ENCODE measurements at places on chromosomes 2 and 18.

- DNase-seq: no peak
These were observed 149.6 kb upstream of the SMAD7 start for GRCh38 chr18:49100226-49100968.

GRCh38 chr2:174072857-174073256 is 107.7 kb upstream of the SP3 start:
- no peak for DNase-seq

GRCh38 chr2:3785220-3785889 is 82.0 kb downstream of the DCDC2C start:
- no peak for DNase-seq

DNA sequence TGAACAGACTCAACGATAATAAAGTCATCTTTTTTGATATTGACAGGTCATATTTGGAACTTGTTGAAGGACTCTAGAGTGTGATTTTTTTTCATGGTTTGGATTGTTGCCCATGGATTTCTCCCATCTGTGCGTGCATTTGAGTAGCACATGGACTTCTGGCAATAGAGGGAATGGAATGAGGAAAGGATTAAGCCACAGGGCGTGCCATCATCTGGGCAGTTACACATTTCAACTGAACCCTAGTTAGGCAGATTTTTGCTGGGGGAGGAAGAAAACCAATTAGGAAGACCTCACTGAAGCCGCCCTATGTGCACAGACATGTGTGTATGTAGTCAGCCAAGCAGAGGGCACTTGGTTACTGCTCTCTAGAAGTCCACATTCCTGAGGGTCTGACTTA is 72.6 kb downstream of the TPGS2 start:
- DNase-seq: no peak

DNA sequence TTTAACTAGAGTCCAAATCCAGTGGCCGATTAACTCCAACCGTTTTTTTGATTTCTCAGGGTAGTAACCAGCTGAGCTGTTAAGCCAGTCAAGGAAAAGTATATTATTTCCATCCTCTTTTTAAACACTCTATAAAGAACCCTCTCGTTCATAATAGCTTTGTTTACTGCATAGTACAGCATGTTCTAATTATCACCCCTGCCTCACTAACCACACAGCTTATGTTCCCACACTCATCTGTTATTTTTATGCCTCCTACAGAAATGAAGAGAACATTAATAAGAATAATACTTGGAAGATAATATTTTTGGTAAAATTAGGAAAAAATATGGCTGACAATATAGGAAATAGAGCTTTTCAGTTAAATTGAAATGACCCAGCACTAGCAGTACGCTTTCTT is 2132.8 kb upstream of the CELF4 start:
- DNase-seq: no peak

GRCh38 chr2:184294831-184295230 is 303.5 kb upstream of the ZNF804A start:
- DNase-seq: no peak

DNA sequence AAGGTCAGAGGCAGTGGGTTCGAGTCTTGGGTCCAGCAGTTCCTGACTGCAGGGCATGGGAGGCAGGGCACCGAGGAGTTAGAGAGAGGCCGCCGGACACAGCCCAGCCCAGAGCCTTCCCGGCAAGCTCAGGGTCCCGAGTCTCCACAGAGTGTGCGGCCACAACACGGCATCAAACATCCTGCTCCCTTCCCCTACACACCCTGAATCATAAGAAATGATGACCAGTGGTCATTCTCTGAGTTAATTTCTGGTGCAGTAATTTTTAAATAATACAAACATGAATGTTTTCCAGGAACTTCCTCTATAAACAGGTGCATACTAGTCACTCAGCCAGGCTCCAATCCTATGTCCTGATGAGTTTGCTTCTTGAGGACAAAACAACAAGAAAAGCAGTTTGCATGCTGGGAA is 118.0 kb downstream of the PXDN start:
- DNase-seq: no peak

DNA sequence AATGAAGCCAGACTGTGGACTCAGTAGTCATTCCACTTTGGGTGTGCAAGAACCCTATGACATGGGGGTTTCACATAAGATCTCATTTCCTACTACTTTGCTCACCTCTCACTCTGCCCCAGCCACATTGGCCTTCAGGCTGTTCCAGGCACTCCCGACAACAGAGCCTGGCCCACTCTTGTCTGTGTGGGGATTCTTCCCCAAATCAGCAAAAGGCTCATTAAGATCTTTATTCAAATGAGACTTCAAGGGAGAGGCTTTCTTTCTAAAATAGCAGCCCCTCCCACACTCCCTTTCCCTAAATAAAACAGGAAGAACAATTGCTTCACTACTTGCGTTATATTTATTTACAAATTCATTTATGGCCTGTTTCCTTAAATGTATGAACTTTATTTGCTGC is 3.5 kb upstream of the CDC42EP3 start:
- no peak for DNase-seq

DNA sequence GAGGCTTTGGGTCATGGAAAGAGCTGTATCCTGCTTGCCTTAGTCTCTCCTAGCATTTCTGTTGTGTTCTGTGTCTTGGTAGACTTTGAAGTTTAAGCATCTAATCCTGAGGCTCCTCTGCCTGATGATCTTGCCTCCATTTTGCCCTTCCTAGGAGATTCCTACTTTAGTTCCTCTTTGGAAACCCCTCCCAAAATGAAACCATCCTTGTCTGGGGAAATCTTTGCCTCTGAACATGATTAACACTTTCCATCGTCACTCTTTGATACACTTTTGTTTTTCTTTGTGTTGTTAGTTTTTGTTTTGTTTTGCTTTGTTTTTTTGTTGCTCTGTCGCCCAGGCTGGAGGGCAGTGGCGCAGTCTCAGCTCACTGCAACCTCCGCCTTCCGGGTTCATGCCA is 9.2 kb downstream of the ATG16L1 start:
- no peak for DNase-seq

DNA sequence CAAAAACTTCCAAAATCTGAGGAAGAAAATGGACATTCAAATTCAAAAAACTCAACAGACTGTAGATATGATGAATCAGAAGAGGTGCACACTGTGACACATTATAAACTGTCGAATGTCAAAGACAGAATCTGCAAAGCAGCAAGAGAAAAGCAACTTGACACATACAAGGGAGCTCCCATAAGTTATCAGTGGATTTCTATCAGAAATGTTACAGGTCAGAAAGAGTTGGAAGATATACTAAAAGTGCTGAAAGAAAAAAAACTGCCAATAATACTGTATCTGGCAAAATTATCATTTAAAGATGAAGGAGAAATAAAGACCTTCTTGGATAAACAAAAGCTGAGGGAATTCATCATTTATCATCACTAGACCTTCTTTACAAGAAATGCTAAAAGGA is 102.7 kb downstream of the CAMKMT start:
- DNase-seq: no peak

DNA sequence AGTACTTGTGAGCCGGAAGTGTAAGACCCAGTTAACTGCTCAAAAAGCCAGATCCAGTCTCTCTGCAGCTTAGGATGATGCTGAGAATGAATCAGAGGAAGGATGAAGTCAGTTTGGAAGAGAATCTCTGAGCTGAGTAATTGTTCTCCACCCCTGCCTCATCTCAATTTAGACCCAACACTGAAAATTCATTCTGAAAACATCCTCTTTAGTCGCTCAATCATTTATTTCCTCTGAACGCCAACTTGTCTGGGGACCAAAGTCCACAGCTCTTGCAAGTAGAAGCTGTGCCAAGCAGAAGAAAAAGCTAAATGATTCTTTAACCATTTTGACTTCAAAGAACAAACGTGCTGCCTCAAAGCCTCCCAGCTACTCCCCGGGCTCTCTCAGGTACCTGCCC is 177.1 kb upstream of the KLHL29 start:
- no peak for DNase-seq

- no peak for DNase-seq
These were observed 35.3 kb upstream of the CAB39 start for GRCh38 chr2:230677201-230677946.

DNA sequence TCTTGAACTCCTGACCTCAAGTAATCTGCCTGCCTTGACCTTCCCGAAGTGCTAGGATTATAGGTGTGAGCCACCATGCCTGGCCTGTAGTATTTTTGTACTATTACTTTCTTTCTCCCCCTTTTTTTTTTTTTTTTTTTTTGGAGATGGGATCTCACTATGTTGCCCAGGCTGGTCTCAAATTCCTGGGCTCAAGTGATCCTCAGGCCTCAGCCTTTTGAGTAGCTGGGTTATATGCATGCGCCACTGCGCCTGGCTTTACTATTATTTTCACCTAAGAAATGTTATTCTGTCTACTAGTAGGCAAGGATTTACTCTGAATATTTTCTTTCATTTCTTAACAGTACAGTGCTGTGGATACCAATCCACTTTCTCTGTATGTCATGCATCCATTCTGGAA is 17.4 kb upstream of the ADGRF3 start:
- no peak for DNase-seq

- no peak for DNase-seq
These were observed 1062.7 kb downstream of the DSC3 start for GRCh38 chr18:29979881-29980280.

DNA sequence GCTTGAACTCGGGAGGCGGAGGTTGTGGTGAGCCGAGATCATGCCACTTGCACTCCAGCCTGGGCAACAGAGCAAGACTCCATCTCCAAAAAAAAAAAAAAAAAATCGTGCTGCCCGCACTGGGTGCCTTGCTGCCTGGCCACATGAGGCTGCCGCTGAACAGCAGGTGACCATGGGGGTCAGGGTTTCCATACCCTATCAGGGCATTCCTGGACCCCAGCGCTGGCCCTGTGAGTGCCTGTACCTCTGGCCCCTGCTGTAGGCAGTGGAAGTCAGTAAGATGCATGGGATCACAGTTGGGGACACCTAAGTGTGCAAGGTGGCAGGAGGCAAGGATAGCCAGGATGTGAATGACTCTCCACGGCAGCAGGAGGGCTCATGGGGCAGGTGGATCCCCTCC is 18.9 kb downstream of the SAG start:
- no peak for DNase-seq

DNA sequence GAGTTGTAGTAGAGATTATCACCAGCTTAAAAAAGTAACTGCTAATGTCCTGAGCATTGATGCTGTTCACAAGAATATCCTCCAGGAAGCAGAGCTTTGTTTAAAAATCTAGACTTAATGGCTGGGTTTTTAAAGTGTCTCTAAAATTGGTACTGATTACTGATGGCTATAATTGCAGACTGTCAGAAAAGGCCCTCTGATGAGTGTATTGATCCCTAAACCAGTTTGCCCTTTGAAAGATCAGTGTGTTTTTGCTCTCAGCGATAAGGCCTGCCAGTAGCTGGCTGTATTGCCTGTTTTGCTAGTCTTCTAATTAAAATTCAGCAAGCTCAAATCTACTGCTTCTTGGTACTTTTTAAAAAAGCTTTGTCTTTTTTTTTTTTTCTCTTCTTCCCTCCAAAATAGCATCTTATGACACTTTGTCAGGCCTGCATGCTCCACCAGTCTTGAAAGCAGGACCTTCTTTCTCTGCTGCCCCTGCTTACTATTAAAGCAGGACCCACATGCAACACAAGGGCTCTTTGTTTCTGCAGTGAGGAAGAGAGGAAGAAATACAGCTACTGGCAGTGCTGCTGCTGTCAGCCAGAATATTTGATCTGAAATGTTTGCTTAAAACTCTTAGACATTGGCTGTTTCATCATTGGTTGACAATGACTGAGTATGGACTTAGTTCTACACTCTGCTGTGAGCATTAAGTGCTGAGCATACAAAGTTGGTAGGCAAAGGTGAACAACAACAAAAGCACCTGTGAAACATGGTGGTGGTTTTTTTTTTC is 1.8 kb downstream of the SEC11C start:
- no peak for DNase-seq

DNA sequence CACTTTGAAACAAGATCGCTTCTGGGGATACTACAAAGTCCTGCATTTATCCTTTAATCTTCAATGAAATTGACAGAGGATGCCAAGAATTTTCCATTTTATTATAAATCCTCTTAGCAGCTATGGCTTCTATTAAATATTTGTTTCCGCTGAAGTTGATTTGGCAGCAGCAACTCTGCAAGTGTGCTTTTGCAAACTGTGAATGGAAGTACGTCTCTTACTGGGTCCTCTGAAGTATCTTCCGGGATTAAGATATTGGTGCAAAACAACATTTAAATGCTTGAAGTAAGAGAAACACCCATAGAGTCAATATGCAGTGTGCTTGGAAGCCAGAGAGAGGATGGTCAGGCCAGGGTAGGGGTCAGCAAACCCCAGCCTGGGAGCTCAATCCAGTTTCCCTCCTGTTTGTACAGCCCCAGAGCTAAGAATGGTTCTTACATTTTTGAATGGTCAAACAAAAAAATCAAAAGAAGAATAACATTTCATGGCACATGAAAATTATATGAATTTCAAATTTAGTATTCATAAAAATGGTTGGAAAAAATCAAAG is 13.6 kb downstream of the CCDC68 start:
- DNase-seq: no peak

- DNase-seq: no peak
These were observed 835.3 kb downstream of the EPHA4 start for GRCh38 chr2:220736778-220737177.

GRCh38 chr18:77495982-77496690 is 246.5 kb downstream of the GALR1 start:
- no peak for DNase-seq

GRCh38 chr2:219300022-219300421 is 9.2 kb downstream of the PTPRN start:
- no peak for DNase-seq

DNA sequence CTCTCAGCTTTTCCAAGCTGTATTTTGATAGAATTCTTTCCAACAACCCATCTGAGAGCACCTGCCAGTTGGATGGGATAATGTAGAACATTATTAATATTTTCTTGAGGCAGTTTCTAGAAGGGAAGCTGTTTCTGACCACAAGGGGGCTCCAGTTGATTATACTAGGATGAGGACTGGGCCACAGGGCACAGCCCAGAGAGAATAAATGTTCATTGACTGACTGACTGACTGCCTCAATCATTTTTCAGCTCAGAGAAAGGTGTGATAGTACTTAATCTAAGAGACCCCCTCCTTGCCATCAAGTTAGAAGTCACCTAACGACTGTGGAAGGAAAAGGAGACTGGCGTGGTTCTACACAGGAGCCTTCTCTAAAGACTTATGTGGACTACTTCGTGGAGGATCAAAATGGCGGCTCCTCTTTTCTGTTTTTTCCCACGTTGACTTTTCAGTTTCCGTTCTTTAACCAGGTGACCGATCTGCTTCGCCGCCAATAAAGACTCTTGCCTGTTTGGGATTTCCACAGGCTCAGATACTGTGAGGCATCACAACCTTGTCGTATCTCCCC is 31.9 kb upstream of the CREG2 start:
- no peak for DNase-seq

GRCh38 chr18:10537765-10538164 is 11.9 kb downstream of the NAPG start:
- no peak for DNase-seq

GRCh38 chr2:223464071-223464470 is 138.1 kb downstream of the SCG2 start:
- no peak for DNase-seq

- no peak for DNase-seq
These were observed 113.8 kb downstream of the KYNU start for GRCh38 chr2:142991295-142991694.

- no peak for DNase-seq
These were observed 6.5 kb downstream of the NCAPH start for GRCh38 chr2:96342085-96342484.
